ENCODE measurements at places on chromosomes 5 and 9. TPM values are rescaled to one million over a fixed set of nuclear protein-coding genes. Genes with fewer than 3 reads are reported as not detected.

DNA sequence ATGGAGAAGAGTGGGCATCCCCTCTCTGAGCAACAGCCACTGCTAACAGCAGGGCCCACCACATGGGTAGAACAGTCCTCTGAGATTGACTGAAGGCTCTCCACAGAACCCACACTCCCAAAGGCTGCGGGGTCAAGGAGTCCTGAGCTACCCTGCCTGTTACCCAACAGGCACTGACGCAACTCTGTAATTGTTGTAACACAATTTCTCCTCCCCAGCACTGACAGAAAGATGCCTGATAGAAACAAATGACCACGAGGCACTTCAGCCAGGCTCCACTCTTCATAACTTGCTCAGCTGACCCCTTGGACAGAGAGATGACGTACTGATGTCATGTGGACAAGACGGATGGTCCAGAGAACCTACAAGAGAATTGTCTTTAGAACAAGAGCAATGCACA lies 220.7 kb downstream of the SPOCK1 start:
- no peak for DNase-seq

GRCh38 chr5:93886917-93887361 lies 145.5 kb upstream of the POU5F2 start:
- DNase-seq = no peak

GRCh38 chr9:135644631-135645218 lies 5.4 kb upstream of the GLT6D1 start:
- no peak for DNase-seq

DNA sequence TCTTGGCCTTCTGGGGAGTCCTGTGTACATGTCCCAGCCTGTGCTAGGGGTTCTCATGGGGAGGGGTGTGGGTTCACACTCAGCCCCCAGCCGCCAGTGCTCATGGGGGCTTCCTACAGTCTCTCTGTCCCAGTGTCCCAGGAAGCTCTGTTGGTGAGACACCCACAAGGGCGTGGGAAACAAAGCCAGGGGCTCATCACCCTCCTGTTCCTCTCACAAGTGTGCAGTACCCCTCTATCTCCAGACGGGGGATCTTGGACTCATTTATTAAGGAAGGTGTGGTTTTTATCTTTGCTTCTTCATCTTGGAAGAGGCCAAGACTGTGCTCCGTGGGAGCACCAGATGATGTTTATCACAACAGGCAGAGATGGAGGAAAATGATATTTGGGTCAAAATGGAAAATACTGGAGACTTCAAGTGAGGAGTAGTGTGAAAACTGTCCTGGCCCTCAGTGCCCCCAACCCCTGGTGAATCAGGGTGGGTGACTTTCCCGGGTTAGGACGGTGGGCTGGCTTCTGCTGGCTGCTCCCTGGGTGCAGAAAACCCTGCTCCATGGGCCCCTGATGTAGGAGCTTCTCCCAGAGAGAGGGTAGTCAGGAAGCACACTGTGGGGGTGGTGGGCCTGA lies 15.2 kb downstream of the TMEM171 start:
- DNase-seq = no peak

GRCh38 chr9:108684288-108685025 lies 171.3 kb downstream of the ACTL7B start:
- DNase-seq = no peak

- DNase-seq = peak; percentile 46
Observed at GRCh38 chr5:132272311-132273210, 15.1 kb downstream of the PDLIM4 start.

GRCh38 chr9:21252721-21253547 lies 13.1 kb upstream of the IFNA14 start:
- peak; percentile 30 for DNase-seq

GRCh38 chr9:126397056-126397455 lies 70.4 kb downstream of the MVB12B start:
- DNase-seq = no peak

DNA sequence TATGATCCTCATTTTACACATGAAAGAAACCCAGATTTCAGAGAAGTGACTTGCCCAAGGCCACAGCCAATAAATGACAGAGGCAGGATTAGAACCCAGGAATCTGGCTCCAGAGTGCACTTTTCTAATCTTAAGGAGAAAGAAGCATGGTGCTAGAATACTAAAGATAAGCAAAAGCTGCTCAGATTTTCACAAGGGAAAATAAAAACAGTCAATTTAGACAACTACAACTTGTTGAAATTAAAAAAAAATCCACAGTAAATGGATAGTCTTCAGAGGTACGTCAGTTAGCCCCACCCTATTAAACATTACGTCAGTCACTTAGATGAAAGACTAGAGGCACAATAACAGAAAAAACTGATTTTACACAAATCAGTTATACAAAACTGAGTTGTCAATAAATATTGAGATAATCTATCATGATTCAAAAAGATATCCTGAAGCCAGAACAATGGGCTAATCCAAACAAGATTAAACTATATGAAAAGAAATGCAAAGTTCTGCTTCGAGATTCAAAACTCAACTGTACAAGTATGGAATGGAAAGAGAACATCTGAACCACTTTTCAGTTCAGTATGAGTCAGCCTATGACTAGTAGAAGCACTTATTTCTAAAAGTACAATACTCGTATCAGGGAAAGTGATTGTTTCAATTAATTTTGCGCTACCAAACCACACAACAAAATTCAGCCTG lies 9.3 kb downstream of the TMEM245 start:
- DNase-seq = no peak

DNA sequence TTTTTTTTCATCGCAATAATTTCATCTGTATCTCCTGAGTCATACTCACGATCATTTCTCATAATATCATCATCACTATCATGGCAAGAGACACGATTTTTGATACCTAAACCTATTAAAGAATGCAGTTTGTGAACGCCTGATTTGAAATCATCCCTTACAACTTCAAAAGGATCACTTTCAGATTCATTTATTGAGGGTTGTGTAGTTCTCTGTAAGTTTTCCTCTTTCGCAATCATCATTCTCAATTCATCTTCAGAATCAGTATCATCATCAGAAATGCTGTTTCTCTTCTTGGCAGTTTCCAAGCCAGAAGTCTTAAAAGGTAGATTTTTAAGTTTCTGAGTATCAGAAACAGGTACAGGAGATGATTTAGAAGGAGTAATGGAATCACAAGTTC lies 9.7 kb downstream of the NOL8 start:
- DNase-seq = no peak

DNA sequence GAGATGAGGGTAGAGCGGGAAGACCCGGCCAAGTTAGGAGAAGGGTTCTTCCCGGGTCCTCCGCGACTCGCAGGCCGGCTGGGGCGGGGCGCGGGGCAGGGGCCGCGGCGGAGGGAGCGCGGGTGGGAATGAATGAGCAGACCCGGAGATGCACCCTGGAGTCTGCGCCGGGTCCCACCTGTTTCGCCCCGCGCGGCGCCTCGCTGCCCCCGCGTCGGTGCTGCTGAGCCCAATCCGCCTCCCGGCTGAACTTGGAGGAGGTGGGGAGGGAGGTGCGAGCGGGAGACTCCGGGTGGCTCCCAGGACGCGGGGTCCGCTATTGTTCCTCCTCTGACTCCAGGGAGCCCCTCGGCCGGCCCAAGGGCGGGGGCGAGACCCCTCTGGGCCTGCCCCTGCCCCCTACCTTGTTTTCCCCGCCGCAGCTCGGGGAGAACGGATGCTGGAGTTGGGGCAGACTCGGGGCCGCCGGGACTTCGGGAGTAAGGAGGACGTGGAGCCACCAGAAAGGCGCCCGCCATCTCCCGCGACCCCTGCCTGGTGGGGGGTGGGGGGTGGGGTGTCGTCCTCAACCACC lies 659 bp downstream of the RAI14 start:
- peak; percentile 7 for DNase-seq

GRCh38 chr5:61701877-61702602 lies 370.0 kb downstream of the ZSWIM6 start:
- DNase-seq = no peak

DNA sequence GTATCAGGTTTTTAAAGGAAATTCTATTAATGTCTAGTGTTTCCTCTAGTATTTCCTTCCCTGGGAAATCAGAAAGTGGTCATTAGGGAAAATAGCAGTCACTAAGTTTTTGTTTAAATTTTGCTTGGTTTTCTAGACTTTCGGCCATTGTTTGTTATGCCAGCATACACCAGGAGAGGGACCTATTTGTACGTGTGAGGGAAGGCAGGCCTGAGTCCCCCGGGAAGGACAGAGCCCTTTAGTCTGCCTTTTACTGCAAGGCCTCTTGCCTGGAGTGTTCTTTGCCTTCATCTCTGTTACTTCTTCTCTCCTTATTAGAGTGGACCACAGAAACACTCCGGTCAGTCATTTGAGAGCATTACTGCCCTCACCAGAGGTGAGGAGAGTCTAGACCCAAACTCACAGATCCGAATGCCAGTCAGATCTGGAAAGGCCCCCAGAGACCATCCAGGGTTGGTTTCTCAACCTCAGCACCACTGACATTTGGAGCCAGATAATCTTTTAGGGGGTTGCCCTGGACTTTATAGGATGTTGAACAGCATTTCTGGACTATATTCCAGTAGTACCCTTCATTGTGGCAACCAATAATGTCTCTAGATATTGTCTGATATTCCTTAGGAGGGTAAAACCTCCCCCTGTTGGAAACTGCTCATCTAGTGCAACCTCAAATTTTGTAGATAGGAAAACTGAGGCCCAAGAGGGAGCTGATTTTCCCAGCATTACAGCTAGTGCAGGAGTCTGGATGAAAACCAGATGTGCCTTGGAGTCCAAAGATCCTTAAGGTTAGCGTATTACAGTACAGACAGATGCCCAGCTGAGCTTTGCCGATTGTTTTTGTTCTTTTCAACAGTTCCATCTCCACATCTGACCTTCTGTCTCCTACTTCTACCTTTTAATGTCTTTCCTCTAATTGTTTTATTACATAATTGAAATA lies 93.0 kb upstream of the NIPAL4 start:
- DNase-seq = no peak

GRCh38 chr9:117574099-117574498 lies 130.1 kb upstream of the TLR4 start:
- DNase-seq = no peak

- no peak for DNase-seq
Observed at GRCh38 chr9:110058304-110058953, 149.5 kb downstream of the C9orf152 start.

DNA sequence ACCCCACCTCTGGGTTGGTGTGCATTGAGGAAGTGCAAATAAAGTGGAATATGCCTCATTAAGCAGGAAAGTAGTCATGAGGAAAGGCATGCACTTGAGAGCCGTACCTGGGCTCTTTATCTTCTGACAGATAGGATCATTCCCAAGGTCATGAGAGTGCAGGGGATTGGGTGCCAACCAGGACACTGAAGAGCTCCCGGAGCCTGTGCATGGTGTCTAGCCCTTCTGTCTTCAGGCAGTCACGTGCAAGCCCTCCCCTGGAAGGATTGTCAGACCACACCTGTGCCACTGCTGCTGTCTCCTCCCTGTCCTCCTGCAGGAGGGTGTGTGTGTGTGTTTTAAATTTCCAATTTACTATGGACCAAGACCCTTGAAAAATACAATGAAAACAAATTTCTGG lies 69.6 kb downstream of the PDE8B start:
- DNase-seq = no peak

DNA sequence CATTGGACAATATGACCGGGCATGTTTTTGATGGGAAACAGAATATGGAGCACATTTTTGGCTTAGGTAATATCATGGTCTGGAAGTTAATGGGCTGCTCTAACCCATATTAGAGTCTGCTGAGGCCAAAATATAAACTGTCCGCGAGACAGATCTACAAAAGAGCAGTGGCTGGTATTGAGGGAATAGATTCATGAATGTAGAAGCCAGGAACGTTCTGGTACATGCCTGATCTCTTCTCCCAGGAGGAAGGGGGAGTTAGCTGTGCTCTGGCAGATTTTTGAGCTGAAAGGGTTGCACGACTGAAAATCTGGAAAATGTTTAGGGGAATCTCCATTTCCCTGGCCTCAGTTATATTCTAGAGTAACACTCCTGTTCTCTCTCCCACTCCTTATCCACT lies 42.9 kb upstream of the ZFR start:
- DNase-seq = no peak

GRCh38 chr5:161284445-161284844 lies 262.1 kb downstream of the GABRB2 start:
- no peak for DNase-seq

DNA sequence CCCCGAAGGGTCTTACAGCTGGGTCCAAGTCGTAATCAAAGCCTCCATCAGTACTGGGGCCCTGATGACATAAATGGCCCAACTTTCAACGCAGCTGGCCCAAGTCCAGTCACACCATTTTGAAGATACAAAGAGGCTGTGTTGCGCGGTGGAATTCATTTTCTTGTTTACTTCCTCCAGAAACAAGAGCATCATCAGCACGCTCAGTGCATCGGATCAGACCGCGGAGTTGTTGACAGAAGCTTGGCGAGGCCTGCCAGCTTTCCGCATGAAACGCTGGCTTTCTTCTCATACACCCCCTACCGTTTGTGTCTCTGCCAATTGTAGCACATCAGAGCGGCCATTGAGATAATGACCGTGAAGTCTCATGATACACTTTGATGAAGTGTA lies 101.7 kb upstream of the SPATA31D4 start:
- DNase-seq = no peak

DNA sequence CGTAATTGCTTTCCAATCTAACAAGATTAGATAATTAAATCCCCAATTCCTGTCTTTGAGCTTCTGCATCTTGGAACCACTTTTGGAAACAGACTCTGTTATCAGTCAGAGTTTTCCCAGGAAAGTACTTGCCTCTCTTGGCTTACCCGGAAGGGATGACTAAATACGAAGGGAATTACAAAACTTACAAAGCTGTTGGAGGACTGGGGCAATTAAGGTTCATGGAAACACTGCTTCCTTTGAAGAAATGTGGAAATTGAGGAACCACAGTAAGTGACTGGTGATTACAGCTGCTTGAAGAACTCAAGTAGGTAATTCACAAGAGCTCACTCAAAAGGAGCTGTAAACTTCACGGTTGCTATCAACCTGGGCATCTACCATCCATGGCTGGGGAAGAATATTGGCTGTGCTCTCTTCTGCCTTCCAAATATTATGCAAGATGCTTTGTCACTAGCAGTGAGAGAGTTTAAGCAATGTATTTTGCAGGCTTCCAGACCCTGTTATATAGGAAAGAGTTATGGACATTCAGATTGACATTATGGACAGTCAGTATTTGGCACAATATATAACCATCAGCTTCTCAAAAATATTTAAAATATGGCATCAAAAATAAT lies 104.6 kb upstream of the MAN2A1 start:
- no peak for DNase-seq

DNA sequence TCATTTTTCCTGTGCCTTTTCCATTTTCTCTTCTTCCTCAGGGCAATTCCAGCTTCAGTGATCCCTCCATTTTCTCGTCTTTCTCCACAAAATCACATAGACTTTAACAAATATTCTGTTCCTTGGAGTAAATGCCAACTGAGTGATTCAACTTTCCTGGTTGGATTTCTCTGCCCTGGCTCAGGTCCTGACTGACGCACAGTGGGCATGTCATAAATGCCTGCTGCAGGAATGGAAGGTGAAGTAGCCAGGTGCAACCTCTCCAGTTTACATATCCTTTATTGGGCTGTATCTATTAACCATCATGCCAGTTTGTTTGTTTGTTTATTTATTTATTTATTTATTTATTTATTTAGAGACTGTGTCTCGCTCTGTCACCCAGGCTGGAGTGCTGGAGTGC lies 95.1 kb downstream of the MEF2C start:
- no peak for DNase-seq

GRCh38 chr9:114930056-114930812 lies at the start of gene TNFSF8:
Gene TNFSF8 (minus strand): TSS chr9:114930591. CDS start chr9:114930303, 288 bp downstream.
- no peak for DNase-seq

EPB41L4B gene
- total RNA-seq = 15.1 TPM

HAVCR1 gene
- total RNA-seq = 1.6 TPM

HAPLN1 gene
- total RNA-seq = not detected

PKN3 gene
- total RNA-seq = 4.4 TPM

NOTCH1 gene
- 38.0 TPM for total RNA-seq

SLC27A4 gene
- 21.5 TPM for total RNA-seq

SLC31A1 gene
- total RNA-seq = 68.5 TPM

Data from prostate gland (tissue), 2 donors.